Lower lobe of right lung (tissue), 2 donors: ENCODE measurements at places on chromosomes 1 and 21. TPM values are rescaled to one million over a fixed set of nuclear protein-coding genes. Genes with fewer than 3 reads are reported as not detected.

The REN gene
- 0.59 TPM for total RNA-seq

The IL12RB2 gene
- total RNA-seq, result 1.3 TPM

The S100A7 gene
- total RNA-seq, result not detected

The ASCL5 gene
- not detected for total RNA-seq

The C1orf56 gene
- total RNA-seq, result 4.8 TPM

The RGS4 gene
- total RNA-seq, result 0.89 TPM

The S100A8 gene
- total RNA-seq, result 622 TPM

The LPAR3 gene
- 5.7 TPM for total RNA-seq

The HNRNPR gene
- 84.9 TPM for total RNA-seq

The BMP8B gene
- total RNA-seq, result 1.7 TPM

The BTBD8 gene
- 5.5 TPM for total RNA-seq

The SPRR2F gene
- not detected for total RNA-seq

The PGLYRP4 gene
- total RNA-seq, result 0.30 TPM

The FAM151A gene
- total RNA-seq, result not detected
